NCI-H460 (cell line): ENCODE measurements at places on chromosomes 12 and 14. TPM values are rescaled to one million over a fixed set of nuclear protein-coding genes. Genes with fewer than 3 reads are reported as not detected.

Gene ORMDL2
- total RNA-seq = 32.8 and 37.8 TPM in 2 replicates

Gene KLHL33
- not detected in 2 replicates for total RNA-seq

Gene GPD1
- 0.07 TPM in 1 of 2 replicates, not detected in the other for total RNA-seq

Gene KCNMB4
- 2.0 TPM in 2 replicates for total RNA-seq

Gene MAP3K9
- total RNA-seq = 0.55 and 0.84 TPM in 2 replicates

Gene KRT73
- not detected in 2 replicates for total RNA-seq

Gene KLHDC1
- 0.47 and 0.69 TPM in 2 replicates for total RNA-seq

Gene CIROP
- not detected in 2 replicates for total RNA-seq

Gene SMOC1
- 69.2 and 70.6 TPM in 2 replicates for total RNA-seq

Gene NELL2
- 0.15 and 0.40 TPM in 2 replicates for total RNA-seq

Gene DGLUCY
- 3.9 and 8.3 TPM in 2 replicates for total RNA-seq

Gene TAS2R30
- 1.4 and 1.8 TPM in 2 replicates for total RNA-seq

Gene SCNN1A
- total RNA-seq = 0.29 and 1.7 TPM in 2 replicates

Gene SLC38A2
- total RNA-seq = 745 and 826 TPM in 2 replicates

Gene TAS2R8
- not detected in 2 replicates for total RNA-seq

Gene MUCL1
- not detected in 2 replicates for total RNA-seq

Gene CCDC177
- total RNA-seq = not detected in 2 replicates
